ENCODE measurements at places on chromosomes 4 and X.

GRCh38 chrX:69543572-69543971, 39.4 kb downstream of the NALF2 start:
- no peak for DNase-seq

GRCh38 chr4:20431543-20431951, 179.8 kb downstream of the SLIT2 start:
- no peak for DNase-seq

DNA sequence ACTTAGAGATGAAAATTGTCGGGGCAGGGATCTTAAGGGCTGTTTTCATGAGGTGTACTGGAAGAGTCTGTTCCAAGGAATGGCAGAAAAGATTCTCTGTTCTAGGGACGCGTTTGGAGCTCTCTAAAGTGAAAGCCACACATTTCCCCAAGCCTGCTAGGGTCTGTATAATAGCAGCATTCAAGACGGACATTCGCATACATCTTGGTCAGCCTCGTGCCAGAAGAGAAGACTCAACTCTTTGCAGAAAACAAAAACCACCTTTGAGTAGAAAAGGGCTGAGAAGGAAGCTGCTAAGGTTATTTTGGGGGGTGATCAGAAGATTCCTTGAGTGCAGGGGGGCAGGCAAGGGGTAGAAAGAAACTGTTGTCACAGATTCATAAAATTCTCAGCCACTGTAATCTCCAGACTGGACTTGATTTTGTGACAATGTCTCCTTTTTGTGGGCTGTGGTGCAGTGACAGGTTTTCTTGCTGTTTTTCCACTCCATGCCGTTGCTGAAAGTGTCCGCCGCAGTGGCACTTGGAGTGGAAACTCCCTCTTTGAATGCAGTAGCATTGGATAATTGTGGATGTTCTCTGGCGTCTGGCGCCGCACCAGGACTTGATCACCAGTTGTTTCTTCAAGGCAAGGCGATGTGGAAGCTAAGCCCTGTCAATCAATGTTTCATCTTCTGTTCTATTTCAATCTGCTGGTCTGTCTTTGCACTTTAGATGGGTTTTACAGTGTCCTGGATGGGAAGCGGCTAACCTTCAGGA, 2.9 kb downstream of the GYG2 start:
- no peak for DNase-seq

DNA sequence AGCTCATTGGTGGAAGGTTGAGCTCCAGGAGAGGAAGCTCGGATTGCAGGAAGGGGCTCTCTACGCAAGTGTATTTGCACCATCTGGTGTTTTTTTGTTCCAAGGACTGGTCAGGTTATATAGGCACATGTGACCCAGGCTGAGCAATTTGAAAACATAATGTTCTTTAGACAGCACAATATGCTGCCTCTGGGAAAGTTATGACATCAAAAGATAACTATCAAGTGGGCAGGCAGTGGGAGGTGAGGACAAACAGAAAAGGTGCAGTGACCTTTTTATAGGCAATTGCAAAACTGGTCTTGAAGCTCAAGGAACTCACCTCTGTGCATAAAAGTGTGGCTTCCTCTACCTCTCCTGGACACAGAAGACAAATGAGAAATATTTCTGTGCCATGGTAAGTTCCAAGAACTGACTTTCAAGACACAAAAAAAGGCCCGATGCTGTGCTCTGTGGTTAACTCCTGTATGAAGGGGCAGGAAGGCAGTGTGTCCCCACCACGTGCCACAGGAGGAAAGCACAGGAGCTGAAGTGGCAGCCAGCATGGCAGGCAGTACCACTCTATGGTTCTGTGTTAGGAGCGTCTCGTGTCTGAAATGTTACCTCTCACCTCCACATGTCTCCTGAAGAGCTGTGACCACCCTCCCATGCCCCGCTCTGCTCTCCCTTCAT, 128.6 kb downstream of the SHROOM3 start:
- no peak for DNase-seq

GRCh38 chr4:174749091-174749490, 80.0 kb downstream of the GLRA3 start:
- no peak for DNase-seq

- DNase-seq = no peak
Measured at GRCh38 chr4:8120501-8120900, 38.1 kb downstream of the ABLIM2 start.

DNA sequence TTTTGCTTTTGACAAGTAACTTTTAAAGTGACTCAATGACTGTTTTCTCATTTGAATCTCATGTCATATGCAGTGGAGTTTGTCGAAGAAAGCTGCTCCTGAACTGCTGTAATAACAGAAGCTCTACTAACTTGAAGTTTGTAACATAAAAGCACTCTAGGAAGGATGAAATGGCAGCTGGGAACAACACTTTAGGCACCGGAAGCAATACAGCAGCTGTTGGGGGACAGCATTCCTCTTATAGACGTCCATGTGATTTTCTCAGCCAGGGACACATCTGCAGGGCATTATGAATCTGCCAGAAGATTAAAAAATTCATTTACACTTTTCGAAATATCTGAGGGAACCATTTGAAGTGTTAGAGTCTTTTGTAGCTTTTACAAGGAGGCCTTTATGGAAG, 1035.8 kb downstream of the ADGRL3 start:
- no peak for DNase-seq

GRCh38 chr4:154473497-154473896, 18.1 kb downstream of the DCHS2 start:
- no peak for DNase-seq

DNA sequence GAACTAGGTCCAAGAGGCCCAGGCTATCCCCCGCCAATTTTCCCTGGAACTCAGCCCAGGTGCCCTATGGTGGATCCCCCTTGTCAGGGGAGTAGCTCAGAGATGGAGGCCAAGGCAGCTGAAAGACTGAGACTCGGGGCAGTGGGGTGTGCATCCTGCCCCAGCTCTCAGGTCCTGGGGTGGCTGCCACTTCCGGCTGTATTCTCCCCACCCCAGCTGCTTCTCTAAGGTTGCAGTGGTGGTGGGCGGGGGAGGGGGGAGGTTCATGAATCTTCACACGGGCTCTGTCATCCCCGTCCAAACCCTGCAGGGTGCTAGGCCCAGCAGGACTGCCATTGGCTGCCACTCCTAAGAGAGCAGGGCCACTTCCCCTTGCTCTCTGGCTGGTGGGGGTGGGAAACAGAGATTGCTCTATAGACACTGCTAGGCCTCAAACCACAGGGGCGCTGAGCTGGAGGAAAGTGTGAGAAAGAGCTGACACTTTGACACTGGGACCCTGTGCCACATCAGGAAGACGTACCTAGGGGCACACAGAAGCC, 1.5 kb downstream of the SASH3 start:
- DNase-seq = no peak

DNA sequence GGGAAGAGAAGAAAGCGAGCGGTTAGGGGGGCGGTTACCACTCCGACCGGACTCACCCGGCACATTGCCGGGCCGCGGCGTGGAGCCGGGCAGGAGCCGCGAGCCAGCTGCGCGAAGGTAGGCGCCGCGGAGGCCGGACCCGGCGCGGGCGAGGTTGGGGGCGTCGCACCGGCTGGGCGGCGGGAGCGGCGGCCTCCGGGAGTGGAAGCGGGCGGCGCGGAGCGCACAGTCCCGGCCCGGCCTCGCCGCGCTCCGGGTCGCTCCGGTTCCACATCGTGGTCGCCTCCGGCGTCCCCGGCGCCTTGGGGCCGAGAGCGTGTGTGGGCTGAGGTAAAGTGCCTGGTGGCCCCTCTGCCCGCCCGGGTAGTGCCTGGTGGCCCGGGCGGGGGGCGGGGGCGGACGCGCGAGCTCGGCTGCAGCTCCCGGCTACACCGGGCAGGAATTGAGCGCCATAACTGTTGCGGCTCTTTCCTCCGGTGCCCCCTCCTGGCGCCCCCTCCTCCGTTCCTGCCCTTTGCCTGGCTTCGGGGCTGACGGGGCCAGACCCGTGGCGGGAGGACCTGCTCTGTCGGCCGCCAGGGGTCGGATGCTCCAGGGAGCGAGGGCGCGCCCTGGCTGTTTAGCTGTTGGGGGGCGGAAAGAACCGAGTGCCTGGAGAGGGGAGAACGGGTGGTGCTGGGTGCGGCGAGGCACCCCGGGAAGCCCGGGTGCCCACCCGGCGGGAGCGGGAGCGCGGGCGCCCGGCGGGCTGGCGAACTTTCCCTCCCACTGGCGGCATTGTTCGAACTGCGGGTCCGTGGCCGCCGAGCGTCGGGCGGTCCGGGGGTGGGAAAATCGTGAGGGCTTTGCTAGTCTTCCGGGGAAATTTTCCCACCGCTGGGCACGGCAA, 626 bp downstream of the JADE3 start:
- peak; percentile 45 for DNase-seq

DNA sequence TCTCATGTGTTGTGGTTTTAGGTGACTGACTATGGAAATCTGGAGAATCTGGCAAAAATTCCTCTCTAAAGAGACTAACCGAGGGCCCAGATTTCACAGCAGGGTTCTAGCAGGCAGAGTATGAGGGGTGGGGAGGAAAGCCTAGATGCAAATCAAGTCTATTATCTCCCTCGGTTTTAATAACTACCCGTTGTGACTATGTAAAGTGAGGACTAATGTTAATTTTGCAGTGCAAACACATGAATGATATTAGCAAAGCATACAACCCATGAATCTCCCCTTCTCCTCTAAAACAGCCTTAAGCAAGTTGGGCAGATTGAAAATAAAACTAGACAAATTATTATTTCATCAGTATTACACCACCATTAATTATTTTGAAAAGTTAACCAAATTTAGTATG, 131.4 kb downstream of the SLITRK2 start:
- no peak for DNase-seq

DNA sequence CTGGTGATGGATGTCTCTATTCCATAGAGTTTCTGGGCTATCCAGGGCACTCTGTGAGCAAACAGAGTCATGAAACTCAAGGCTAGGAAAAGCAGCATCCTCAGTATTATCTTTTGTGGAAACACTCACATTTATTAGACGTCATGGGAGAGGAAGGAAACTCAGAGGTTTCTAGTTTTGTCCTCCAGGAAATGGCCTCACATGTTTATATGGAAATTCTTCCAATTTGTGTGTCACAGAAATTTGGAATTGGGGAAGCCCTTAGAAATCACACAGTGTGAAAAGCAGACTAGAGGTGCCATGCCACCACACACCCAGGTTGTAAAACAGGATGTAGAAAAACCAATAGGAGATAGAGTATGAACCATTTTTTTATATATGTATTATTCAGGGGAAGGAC, 31.1 kb downstream of the IDS start:
- no peak for DNase-seq

GRCh38 chr4:17275836-17276235, 236.1 kb downstream of the QDPR start:
- DNase-seq = no peak

GRCh38 chrX:124228849-124229248, 103.6 kb upstream of the TEX13D start:
- DNase-seq = no peak

DNA sequence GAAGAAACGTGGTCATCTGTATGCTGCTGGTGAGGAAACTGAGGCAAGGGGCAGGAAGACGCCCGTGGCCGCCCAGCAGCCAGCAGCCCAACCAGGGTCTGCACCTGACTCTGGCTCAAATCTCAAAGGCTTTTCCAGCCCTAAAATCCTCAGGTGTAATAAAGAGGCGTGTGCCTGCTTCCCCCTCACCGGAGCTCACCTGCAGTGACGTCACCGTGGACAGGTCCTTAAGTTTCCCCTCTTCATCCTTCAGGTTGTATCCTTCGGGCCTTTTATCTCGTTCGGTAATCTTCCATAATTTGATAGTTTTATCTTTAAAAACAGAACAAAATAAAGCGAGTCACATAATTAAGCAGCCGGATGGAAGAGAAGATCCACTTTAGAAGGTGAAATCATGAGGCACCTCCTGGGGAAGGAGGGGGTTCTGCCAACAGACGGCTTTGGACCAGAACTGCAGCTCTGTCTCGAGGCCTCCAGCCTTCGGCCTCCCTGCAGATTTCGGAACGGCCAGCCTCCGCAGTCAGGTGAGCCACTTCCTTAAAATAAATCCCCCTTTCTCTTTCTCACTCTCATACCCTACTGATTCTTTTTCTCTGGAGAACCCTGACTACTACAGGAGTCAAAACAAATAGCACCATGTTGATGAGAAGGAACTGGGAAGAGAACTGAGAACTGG, 96.7 kb downstream of the PPP2R2C start:
- DNase-seq = no peak

GRCh38 chr4:85154591-85154990, 188.1 kb upstream of the WDFY3 start:
- DNase-seq = peak; percentile 44

GRCh38 chr4:156870861-156871260, 100.7 kb downstream of the PDGFC start:
- no peak for DNase-seq

GRCh38 chrX:142923201-142923600, 102.5 kb upstream of the SPANXN4 start:
- DNase-seq = no peak

GRCh38 chr4:110653321-110654253, 30.7 kb upstream of the PITX2 start:
- no peak for DNase-seq

DNA sequence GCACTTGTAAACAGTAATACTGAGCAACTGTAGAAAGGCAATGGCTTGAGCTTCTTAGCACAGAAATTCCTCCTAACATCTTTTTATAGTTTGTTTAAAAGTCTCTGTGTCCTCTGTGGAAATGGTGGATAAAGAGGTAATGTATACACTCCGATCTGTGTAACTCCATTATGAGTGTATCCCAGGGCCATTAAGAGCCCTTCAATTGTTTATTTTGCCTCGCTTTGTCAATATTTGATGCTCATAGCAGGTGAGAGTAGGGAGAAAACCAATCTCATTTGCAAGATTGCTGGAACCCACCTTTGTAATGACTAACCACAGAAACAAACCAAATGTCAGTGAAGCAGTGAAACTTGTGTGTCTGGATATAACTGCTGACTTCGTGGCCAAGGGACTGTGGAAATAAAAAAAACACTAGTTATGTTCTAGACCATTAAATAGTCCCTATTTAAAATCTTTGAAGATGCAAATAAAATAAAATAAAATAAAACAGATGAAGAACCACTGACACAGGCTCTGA, 598.2 kb upstream of the BOD1L1 start:
- DNase-seq = no peak

GRCh38 chr4:182960228-182960627, 43.0 kb upstream of the DCTD start:
- no peak for DNase-seq

DNA sequence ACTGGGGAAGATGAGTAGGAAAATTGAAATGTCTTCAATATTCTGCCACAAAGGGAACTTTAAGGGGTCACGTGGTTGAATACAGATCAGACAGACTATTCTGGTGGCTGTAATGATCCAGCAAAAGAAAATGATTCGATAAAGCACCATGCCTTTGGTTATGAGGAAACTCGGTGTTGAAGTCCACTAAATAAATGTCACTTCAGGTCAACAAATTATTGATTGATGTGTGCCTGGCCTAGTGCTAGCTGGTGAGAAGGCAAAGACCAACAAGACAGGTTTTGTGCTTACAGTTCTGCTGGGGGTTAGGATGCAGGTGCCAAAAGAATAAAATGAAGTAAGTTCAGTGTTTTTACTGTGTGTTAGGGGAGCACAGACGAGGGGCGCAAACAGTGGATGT, 142.5 kb downstream of the STAG2 start:
- no peak for DNase-seq

GRCh38 chrX:9394212-9394611, 70.6 kb upstream of the TBL1X start:
- no peak for DNase-seq

- DNase-seq = peak; percentile 58
Measured at GRCh38 chrX:107716816-107717700, 58.5 kb downstream of the TSC22D3 start.

Measured in epithelial cell of esophagus (primary cell).